ENCODE measurements at places on chromosomes 7 and 10.

- peak; percentile 43 for DNase-seq
These were observed 163.2 kb upstream of the SHH start for GRCh38 chr7:155975490-155975889.

- no peak for DNase-seq
These were observed 18.9 kb upstream of the AGFG2 start for GRCh38 chr7:100520138-100520537.

DNA sequence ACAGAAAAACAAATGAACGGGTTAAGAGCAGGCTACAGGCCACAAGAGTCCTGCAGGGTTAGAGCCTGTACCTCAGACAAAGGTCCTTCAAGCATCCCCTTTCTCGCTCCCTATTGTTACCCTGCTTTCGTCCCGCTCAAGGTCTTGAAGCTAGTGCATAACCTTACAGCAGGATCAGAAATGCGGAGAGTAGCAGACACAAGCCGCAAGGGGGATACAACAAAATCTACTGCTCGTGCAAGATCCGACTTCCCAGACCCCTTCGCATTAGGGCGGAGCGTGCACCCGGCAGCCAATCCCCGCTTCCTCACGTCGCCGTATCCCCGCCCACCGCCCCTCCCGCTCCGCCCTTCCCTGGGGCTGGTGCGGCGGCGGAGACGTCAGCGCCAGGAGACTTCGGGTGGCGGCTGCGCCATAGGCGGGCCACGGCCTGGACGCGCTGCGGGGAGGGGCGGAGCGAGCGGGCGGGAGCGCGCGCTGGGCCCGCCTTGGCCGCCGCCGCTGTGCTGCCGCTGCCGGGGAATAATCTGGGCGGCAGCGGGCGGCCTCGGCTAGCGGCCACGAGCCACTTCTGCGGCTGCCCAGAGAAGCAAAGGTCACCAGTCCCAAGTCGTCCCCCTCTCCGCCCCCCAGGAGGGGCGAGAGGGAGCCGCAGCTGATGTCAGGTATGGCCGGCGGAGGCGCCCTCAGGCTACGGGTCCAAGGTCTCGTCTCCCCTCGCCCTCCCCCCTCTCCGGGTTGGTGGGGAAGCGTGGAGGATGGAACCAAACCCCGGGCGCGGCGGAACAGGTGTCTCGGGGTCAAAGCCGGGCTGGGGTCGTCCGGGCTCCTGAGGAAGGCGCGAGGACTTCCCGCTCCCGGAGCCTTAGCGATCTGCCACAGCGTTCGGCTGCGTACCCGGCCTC lies at the start of gene C1GALT1:
Gene C1GALT1 (plus strand): TSS at position 389 of the 905 bp plus-strand sequence. CDS start 51,776 bp downstream, outside the sequence.
- DNase-seq: peak; percentile 96

GRCh38 chr7:2175514-2175913 lies 57.2 kb downstream of the MAD1L1 start:
- no peak for DNase-seq

- DNase-seq: no peak
These were observed 135.6 kb downstream of the LHPP start for GRCh38 chr10:124596962-124597845.

GRCh38 chr10:48594371-48594770 lies 10.5 kb downstream of the ARHGAP22 start:
- DNase-seq: no peak

- DNase-seq: no peak
These were observed 252.7 kb upstream of the PITRM1 start for GRCh38 chr10:3425261-3425660.

DNA sequence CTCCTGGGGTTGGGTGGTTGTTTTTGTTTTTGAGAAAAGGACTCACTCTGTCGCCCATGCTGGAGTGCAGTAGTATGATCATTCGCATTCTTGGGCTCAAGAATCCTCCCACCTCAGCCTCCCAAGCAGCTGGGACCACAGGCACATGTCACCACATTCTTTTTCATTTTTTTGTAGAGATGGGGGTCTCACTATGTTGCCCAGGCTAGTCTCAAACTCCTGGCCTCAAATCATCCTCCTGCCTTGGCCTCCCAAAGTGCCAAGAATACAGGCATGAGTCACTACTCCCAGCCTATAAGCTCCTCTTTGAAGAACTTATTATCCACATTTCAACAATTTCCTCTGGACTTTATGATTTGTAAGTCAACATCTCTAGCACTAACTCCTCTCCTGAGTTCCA lies 102.7 kb downstream of the KMT2C start:
- DNase-seq: no peak

- no peak for DNase-seq
These were observed 14.7 kb downstream of the NEUROG3 start for GRCh38 chr10:69558559-69558958.

DNA sequence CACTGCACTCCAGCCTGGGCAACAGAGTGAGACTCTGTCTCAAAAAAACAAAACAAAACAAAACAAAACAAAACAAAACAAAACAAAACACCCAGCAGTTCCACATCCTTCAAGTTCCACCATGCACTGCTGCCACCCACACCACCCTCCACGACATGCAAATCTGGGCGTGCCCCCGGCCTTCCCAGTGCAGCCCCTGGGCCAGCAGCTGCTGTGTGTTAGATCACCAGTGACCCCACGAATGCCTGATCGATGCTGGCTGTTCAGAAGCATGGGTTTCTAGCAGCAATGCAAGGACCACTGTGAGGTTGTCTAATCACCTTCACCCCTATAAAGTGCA lies 36.3 kb downstream of the ELFN1 start:
- peak; percentile 23 for DNase-seq

DNA sequence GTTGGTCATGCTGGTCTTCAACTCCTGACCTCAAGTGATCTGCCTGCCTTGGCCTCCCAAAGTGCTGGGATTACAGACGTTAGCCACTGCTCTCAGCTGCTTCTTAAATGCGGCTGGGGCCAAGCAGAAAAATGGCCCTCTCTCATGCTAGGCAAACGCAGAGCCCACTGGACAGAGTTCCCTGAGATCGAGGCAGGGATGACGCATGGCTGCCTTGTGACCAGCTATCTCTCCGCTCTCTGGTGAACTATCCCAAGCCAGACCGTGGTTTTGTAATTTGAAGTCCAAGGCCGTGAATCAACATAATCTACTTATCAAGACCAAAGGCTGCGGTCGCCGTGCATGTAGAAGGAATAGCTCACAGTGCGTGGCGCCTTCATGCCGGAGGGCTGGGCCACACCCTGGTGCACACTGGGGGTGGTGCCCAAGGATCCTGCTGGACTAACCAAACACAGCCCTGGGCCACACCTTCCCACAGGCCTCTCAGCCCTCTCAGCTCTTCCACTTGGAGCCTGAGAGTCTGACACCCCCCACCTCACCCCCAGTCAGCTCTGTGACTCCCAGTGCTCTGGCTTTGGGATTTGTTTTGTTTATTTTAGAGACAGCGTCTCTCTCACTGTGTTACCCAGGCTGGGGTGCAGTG lies 88.1 kb upstream of the CUX1 start:
- DNase-seq: no peak

Data from activated CD8-positive, alpha-beta memory T cell treated with anti-CD3 and anti-CD28 coated beads, Interleukin-2, amount 50 U/mL, for 48 hours (primary cell).